ENCODE measurements at places on chromosomes 4 and X.
A peak's percentile ranks its signal among the peaks of the same experiment; 100 is the strongest.

DNA sequence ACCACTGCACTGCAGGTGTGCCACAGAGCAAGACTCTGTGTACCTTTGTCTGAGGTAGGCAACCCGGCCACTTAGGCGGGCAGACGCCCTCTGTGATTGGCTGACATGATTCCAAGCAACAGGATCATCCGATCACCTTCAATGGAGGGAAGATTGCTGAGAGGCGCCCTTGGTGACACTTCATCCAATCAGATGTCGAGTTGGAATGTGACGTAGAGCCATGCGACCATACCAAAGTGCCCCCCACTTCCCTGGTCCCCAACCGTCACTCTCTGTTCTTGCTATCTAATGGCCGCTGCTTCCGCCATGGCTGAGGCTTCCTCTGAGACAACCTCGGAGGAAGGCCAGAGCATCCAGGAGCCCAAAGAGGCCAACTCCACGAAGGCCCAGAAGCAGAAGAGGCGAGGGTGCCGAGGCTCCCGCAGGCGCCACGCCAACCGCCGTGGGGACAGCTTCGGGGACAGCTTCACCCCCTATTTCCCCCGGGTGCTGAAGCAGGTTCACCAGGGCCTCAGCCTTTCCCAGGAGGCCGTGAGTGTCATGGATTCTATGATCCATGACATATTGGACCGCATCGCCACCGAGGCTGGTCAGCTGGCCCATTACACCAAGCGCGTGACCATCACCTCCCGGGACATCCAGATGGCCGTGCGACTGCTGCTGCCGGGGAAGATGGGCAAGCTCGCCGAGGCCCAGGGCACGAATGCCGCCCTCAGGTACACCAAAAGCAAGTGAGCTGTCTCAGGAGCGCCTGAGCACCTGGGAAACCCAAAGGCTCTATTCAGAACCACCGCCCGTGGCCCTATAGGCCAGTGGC lies at the start of gene H2BW2:
Gene H2BW2 (plus strand): TSS at position 268 of the 817 bp plus-strand sequence. CDS start 39 bp downstream, at position 307.
- DNase-seq: no peak

DNA sequence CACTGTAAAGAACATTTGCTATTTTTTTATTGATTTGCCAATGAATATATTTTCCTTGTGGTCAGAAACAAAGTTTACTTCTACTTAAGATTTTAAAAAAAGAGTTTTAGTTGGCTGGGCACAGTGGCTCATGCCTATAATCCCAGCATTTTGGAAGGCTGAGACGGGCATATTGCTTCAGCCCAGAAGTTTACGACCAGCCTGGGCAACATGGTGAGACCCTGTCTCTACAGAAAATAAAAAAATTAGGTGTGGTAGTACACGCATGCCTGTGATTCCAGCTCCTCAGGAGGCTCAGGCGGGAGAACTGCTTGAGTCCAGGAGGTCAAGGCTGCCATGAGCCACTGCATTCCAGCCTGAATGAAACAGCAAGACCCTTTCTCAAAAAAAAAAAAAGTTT lies 36.8 kb downstream of the LRP2BP start:
- no peak for DNase-seq

GRCh38 chr4:25937801-25938200 lies 23.8 kb downstream of the SMIM20 start:
- DNase-seq: no peak

DNA sequence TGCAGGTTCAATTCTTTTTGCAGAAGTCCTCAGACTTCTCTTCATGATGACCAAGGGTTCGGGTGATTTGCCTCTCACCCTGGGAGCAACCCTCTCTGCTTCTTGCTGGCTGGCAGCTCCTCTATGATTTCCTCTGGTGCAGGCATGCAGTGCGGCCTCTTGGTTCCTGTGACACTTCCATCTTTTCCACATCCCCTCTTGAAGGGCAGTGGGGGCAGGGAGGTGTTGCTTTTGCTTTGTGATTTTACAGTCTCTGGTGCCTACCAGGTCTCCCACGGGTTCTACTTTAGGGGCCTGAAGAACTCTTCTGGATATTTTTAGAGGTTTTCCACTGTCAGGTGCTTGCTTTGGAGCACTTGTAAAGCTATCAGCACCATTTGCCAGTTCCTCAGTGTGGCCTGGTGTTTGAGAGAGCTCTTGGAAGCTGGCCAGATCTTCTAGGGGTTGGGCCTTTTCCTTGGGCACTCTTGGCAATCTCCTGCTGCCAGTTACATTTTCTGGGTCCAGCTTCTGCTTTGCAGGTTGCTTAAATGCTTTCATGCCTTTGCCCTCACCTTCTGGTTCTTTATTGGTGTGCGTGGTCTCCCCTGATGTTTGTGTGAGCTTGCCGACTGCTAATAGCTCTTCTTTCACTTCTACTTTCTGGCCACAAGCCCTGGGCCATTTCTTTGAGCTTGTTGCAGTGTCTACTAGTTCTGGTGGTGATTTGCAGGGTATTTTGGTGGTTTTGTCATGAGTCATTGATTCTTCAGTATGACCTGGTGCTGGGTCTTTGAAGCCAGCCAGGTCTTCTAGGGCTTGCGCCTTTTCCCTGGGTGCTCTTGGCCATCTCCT lies 11.5 kb upstream of the CHST7 start:
- no peak for DNase-seq

DNA sequence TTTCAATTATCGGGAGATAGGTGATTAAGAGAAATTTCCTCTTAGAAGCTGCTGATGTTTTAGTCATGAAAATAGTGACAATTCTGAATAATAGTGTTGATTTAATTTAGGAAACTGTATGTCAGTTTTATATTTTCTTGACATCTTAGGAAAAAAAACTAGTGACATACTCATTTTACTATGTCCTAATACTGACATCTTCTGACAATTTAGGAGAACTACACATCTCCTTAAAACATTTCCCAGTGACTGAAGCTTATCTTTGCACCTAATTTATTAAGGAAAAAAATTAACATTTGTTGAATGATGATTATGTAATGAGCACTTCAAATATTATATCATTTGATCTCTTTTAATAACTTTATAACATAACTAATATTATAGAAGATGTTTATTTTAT lies 42.0 kb upstream of the RBMXL3 start:
- no peak for DNase-seq

GRCh38 chr4:146647615-146648460 lies 9.1 kb downstream of the POU4F2 start:
- DNase-seq: no peak

DNA sequence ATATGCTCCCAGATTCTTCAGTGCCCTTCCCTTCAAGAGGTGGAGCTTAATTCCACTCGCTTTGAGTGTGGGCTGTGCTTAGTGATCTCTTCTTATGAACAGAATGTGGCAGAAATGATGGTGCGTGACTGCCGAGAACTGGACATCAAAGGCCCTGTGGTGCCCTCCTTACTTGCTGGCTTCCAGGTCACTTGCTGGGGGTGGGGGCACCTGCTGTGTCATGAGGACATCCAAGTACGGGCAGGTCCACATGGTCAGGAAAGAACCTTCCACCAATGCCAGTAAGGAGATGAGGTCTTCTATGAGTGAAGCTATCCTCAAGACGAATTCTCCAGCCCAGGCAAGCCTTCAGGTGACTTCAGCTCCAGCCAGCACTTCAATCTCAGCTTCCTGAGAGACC lies 95.8 kb downstream of the FAM53A start:
- no peak for DNase-seq

DNA sequence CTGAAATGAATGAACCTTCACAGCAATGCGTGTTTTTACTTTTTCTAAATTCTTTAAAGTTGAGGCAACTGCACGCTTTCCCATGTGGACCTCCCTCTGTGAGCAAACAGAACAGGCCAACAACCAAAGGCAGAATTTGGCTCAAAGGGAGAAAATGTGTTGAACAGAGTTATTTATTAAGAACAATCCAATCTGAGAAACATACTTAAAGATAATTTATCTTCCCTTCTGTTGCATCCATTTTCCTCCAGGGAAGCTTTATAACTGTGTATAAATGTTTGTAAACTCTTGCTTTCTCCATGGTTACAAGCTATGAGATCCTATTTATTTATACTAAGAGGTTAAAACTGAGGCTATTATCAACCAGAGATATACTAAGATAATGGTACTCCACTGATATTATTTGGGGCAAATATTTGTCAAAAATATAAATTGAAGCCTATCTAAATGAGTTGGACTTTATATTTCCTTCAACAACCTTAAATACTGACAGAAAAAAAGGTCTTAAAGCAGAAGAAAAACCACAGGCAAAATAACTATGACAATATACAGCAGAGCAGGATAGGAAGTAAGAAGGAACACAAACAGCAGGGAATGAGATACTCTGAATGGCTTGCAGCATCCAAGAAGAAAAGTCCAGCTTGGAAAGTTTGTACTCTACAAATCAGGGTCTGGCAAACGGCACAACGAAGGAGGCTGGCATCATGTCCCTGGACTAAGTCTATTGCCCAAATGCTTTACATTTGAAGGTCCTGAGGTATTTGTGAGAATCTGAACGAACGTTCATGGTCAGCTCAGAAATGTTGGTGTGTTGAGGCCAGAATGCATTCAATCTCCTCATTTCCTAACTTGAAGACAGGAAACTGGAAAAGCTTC lies 663.2 kb upstream of the INTU start:
- no peak for DNase-seq

GRCh38 chrX:64975989-64976672 lies at the start of gene ZC4H2:
Gene ZC4H2 (minus strand): TSS chrX:64976450. CDS start chrX:64976377, 73 bp downstream.
- DNase-seq: peak; percentile 64

DNA sequence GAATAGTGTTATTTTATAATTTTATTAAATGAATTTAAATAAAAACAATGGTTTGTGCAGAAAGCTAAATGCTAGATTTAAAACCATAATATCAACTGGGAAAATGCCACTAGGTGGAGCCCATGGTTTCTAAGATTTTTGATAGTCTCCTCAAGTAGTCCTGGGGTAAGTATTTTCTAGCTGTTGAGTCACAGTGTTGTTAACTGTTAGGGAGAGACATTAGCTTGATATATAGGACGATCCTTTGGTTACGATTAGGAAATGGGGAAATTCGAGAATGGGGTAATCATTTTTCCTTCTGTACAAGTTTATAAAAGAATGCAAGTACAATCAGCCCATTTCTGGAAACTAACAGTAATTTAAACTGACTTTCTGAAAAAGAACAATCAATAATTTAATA lies 378.4 kb downstream of the ANKRD50 start:
- no peak for DNase-seq

DNA sequence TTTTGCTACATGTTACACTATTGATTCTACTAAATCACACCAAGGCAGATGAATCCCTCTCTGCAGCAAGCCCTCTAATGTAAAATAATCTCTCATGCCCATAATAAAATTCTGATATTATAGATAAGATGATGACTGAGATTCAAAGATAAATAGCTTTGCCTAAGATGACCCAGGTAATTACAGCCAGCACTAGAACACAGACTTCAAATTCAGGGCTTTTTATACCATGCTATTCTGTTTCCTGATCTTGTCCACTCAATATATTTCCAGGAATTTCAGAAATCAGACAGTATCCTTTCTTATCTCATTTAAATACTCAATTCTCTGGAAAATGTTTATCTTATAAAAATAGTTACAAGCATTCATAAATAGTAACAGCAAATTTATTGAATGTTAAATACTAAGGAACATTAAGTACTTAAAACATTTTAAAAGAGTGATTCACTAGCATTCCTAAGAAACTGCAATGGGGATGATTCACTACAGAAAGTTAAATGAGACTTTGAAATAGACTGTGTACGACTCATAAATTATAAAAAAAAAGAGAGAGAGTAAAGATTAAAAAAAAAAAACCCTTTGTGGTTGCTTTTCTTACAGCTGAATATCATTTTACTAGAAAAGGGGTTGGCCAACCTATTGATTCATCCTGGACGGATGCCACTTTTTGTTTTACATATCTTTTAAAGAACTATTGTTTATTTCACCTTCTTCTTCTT lies 45.8 kb upstream of the IL21 start:
- no peak for DNase-seq

GRCh38 chrX:31297881-31298280 lies 226.0 kb upstream of the FTHL17 start:
- DNase-seq: no peak

- DNase-seq: no peak
Observed at GRCh38 chrX:149472625-149473024, 32.5 kb downstream of the IDS start.

DNA sequence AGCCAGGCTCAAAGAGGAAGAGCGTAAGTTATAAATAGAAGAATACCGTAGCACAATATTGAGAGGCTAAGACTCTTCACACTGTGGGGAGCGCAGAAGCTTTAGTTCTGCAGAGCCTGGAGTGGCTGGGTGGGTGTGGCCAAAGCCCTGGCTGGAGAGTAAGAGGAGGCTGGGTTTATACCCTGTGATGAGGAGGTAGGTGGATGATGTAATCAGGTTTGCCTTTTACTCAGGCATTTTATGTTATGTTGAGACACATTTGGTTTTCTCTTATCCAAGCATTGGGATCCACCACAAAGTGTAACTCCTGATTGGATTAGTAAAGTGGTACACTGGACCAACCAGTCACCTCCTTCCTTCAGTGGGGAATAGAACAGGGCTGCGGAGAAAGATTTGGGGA lies 13.9 kb downstream of the CDS1 start:
- no peak for DNase-seq

DNA sequence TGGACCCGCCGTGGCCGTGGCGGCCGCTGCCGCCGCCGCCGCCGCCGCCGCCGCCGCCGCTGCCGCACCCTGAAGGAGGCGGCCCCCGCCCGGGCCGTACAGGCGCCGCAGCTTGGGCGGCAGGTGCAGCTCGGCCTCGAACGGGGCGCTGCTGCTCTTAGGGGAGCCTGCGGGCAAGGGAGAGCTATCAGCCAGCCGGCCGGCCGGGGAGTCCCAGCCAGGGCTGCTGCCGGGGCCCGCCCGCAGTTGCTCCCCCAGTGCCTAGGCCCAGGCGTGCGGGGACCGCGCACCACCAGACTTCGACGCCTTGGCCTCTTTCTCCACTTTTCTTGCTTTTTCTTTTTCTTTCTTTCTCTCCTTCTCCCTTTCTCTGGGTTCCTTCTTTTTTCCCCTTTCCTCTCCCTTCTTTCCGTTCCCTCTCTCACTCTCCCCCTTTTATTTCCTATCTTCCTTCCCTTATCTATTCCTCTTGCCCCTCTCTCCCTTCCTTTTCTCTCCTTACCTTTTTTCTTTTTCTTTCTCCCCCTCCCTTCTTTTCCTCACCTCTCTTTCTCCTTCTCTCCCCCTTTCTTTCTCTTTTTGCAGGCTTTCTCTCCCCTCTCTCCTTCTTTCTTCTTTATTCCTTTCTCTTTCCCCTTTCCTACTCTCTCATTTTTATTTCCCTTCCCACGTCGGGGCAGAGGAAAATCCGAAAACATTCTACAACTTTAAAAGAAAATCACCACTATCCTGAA lies 2.0 kb downstream of the ARX start:
- DNase-seq: no peak

DNA sequence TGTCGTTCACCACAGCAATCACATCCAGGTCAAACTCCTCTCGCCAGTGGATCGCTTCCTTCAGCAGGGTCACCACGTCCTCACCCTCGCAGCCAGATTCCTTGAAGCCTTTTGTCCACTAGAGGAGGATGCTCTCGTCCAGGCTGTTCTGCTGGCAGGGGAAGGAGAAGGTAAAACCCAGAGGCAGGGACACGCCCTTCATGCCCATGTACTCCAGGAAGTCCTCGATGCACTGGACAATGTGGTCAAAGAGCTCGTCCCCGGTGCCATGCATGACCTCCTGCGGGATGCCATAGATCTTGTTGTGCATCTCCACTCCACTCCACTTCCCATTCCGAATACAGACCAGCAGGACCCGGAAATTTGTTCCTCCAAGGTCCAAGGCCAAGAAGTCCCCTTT lies 152.4 kb downstream of the TENT5D start:
- DNase-seq: no peak

GRCh38 chrX:45143455-45143854 lies 57.2 kb downstream of the DIPK2B start:
- DNase-seq: no peak

All from stimulated activated CD4-positive, alpha-beta T cell treated with anti-CD3 and anti-CD28 coated beads, Interleukin-2, amount 100 ng/mL, for 24 hours (primary cell).